NCI-H1105 treated with DMSO at 0.1 percent for 48 hours (cell line): ENCODE measurements at places on chromosomes 5 and 9.

- no peak for DNase-seq
These were observed 591.9 kb downstream of the LRRC70 start for GRCh38 chr5:63170486-63170885.

DNA sequence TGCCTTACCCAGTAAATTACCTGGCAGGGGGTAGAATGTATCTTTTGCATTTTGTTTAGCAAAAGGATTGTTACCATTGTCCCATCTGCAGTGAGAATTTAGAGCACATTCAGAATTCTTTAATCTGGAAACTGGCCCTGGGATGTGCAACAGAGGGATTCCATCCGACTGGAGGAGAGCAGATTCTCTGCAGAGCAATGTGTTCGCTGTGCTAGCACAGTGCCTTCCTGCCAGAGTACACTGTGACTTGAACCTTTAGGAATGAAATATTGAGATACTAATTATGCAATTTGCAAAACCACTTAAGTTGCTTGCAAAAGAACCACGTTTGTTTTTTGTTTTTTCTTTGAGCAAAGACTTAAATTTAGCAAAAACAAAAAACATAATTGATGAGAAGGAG lies 22.5 kb upstream of the DMRT1 start:
- DNase-seq, result no peak

DNA sequence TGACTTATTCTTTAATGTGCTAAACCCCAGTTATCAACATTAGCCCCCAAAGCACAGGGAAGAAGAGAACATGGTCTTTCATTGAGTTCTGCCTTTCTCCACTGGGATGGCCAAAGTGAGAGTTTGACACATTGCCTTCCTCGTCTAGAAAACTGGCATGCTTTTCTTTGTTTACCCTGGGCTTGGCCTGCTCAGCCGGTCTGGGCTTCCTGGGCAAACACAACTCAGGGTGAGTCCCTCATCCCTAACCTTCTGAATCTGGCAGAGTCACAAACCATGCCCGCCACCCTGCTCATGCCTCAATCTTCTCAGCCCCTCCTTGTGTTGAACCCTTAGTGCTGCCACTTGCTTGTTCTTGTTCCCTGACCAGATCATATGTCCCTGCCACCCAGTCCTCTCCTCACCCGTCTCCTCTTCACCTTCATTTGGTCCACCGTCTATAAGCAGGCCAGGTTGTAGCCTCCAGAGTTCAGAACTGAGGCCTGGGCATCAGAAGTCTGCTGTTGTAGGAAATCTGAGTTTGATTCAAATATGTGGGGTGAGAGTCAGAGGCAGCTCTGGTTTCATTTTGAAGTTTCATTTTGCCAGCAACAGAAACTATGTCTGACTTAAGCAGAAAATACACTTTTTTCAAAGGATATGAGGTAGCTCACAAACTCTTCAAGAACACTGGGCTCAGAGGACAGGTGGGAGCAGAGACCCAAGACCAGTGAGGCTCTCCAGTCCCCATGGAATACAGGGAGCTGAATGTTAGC lies 217.6 kb downstream of the NDUFS4 start:
- DNase-seq, result no peak

GRCh38 chr5:181159286-181160151 lies 12.1 kb downstream of the OR2V2 start:
- peak; percentile 43 for DNase-seq

- DNase-seq, result no peak
These were observed 3.9 kb downstream of the GLIPR2 start for GRCh38 chr9:36140086-36141084.

- no peak for DNase-seq
These were observed 1.7 kb upstream of the RECK start for GRCh38 chr9:36035006-36035405.

DNA sequence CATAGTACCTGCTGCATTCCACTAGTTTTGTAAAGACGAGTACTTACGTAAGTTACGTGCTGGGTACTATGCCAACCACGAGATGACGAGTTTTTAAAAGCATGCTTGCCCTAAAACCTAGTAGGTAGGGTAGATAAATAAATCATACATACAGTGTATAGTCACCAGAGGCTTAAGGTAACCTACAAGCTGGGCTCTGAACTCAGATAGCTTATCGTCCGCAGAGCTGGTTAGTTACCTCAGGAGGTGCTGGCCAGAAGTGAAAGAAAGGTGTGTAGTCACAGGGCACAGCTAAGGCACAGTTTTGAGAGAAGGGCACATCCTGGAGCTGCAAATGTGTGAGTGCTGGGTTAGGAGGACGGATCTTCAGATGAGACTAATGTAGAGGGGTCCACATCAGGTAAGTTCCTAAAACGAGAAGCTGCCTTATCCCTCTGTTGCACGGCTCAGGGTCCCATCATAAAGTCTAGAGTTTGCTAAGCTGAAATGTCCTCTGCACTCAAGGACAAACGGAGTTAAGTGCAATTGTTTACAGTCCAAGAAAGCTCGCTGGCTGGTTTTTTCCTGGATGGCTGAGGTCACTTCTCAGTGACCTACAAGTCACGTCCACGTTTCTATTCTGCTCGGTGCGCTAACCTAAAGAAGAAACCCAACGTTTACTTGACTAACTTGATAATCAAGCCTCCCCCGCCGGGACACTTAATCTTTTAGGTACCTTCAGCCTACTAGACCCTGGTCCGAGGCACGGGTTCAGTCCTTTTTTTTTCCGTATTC lies 1.1 kb upstream of the SNX24 start:
- no peak for DNase-seq

GRCh38 chr9:129880654-129881546 lies 45.6 kb downstream of the USP20 start:
- DNase-seq, result no peak
